Mucosa of gallbladder (tissue), 1 donor: ENCODE measurements at places on chromosomes 16 and 17.

DNA sequence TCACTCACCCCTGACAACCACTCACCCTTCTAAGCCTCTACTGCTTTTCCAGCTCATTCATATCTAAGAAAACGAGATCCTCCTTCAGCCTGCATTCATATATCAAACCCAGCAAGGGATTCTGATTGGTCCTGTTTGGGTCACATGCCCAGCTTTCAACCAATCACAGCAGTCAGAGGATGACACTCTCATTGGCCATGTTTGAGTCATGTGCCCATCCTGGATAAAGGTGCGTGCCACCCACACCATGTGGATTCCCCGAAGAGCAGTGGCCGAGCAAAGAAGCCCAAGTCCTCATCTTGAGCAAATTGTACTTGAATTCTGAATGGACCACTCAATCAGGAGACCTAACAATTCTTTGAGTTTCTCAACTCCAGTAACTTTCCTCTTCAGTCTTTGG lies 45.0 kb downstream of the SCNN1G start:
- DNase-seq: no peak

DNA sequence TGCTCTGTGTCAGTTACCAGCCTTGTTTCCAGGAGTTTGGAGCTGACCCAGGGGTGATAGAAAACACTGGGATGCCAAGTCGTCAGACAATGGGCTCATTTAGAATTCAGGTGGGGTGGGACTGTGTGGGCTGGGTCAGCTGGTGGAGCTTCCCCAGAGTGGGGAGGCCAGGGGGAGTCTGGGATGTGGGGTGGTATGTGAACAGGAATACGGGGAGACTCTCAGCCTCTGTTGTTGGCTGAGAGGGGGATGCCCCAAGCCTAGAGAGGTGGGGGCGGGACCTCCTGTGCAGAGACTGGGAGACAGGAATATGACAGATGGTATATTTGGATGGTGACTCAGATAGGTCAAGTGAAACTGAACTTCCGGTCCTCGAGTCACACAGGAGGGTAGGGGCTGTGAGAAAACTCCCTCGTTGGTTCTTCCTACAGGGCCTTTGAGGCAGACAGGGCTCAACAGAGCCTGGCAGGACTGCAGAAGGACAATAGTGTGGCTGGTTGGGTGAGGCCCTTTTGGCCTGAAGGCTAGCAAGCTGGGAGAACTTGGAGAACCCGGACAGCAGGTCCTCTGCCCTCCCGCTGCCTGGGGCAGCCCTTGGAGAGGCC lies 23.7 kb downstream of the CDH1 start:
- DNase-seq: no peak

DNA sequence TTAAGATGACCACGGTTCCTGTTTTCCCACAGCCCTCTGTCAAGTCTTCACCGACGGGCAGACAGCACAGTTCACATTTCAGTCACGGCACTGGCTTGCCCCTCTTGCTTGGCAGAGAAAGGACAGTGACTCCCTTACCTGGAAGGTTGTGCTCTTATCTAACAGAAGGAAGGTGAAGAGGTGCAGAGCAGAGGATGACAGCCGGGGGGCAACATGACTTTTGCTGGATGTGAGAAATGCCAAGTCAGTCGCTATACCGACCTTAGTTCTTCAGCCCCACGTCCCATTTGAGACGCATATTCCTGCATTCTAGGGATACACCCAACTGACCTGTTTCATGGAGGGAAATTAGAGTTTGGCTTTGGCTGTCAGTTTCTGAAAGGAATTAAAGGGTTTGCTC lies 492.3 kb downstream of the NPIPA7 start:
- no peak for DNase-seq

DNA sequence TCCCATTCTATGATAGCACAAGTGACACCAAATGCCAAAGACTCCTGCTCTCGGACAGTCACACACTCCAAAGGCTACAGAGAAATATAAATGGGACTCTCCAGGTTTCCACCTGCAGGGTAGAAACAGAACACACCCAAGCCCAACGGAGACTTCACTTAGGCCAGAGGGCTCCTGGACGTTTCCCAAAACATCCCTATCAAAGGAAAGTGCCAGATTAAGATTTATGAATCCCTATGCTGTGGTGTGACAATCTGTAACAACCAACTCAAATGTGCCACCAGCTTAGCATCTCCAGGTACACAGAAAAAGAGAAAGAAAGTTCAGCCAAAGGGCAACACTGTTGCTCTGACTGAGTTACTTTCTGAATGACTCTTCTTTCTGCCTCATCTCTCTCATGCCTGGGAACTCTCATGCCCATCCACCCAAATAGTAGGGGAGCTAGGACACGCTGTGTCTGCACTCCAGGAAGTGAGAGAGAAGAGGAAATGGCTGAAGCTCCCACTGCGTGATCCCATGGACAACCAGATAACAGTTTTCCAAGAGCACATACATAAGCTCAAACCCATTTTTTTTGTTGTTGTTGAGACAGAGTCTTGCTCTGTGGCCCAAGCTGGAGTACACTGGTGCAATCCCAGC lies 49.7 kb downstream of the SMG6 start:
- no peak for DNase-seq

DNA sequence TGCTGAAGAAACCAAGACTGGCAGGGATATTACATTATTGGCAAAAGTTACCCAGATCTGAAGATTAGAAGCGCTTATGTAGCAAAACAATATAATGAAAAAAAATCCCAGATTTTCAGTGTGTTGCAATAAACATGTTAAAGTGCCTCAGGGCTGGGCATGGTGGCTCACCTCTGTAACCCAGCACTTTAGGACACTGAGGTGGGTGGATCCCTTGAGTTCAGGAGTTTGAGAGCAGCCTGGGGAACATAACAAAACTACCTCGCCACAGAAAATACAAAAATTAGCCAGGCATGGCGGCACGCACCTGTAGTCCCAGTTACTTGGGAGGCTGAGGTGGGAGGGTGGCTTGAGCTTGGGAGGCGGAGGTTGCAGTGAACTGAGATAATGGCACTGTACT lies 6.8 kb downstream of the ZNF207 start:
- DNase-seq: no peak

- DNase-seq: peak; percentile 19
These were observed 203.3 kb downstream of the ZNF423 start for GRCh38 chr16:49652456-49653172.
